Trophoblast cell (in vitro differentiated cells and primary cell): ENCODE measurements at places on chromosomes 11 and 22.

- DNase-seq, result no peak
Observed at GRCh38 chr11:31655483-31655882, 145.9 kb downstream of the ELP4 start.

DNA sequence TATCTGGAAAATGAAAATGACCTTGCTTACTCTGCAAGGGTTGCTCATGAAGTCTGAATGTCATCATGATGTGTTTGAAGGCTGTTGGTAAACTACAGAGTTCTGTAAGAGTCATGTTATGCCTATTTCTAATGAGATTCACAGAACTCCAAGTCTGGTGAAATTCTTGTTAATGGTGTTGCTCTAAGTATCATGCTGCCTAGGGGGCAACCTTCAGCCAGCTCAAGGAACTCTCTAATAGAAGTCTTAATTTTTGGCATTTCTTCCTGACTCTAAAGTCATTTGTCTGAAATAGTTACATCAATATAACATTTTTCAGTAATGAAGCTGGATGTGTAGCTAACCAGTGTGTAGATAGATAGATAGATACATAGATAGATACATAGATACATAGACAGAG, 302.8 kb downstream of the FAT3 start:
- DNase-seq, result no peak

DNA sequence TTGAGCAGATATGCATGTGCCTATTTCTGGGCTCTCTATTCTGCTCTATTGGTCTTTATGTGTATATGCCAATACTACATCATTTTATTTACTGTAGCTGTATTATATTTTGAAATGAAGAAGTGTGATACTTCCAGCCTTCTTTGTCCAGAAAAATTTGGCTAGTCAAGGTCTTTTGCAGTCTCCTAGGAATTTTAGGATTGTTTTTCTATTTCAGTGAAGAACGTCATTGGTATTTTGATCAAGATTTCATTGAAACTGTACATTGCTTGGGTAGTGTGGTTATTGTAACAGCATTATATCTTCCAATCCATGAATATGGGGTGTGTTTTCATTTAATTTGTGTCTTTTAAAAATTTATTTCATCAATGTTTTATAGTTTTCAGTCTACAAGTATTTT, 400.3 kb downstream of the AASDHPPT start:
- DNase-seq, result peak; percentile 23

GRCh38 chr11:102757823-102758549, 22.4 kb downstream of the MMP10 start:
- no peak for DNase-seq

DNA sequence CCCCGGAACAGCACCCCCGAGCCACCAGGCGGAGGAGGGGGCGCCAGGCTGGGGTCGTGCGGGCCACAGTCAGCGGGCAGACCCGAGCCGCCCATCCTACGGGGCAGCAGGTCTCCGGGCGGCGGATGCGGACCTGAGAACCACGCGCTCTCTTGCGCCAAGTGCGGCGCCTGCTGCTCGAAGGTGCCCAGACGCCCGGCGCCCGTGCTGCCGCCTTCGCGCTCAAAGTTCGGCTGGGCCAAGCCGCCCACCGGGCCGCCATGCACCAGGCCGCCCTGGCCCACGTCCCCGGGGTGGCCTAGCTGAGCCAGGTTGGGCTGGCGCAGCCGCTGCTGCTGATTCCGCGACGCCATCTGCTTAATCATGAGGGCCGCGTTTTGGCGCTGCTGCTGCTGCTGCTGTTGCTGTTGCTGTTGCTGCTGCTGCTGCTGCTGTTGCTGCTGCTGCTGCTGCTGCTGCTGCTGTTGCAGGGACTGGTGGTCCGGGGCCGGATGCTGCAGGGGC, 3.0 kb downstream of the MN1 start:
- no peak for DNase-seq

DNA sequence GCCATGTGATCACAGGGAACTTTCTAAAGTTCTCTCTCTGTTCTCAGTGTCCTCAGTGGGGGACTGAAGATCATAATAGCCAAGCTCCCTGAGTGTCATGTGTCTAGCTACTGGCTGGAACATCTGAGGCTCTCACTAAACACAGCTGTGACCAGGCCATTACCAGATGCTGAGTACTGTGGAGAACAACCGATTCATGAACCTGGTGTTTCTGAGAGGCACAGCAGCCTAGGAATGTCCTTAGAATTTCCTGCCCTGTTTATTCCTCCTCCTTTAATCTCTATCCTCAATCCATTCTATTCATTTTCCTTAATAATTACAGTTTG, 93.0 kb downstream of the ME3 start:
- no peak for DNase-seq
